ENCODE measurements at places on chromosomes 13 and 19.

- DNase-seq, result no peak
Measured at GRCh38 chr13:27269114-27269665, 1.4 kb upstream of the RASL11A start.

DNA sequence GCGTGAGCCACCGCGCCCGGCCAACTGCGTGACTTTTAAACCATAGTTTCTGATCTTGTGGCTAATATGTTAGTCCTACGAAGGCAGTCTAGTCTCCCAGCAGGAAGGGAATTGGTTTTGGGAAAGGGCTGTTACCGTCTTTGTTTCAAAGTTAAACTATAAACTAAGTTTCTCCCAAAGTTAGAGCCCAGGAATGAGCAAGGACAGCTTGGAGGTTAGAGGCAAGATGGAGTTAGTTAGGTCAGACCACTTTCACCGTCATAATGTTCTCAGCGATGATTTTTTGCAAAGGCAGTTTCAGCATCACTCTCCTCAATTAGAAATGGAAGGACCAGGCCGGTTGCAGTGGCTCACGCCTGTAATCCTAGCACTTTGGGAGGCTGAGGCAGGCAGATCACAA is 17.7 kb upstream of the ADGRE2 start:
- DNase-seq, result no peak

GRCh38 chr19:30516531-30516930 is 144.3 kb downstream of the ZNF536 start:
- DNase-seq, result no peak

DNA sequence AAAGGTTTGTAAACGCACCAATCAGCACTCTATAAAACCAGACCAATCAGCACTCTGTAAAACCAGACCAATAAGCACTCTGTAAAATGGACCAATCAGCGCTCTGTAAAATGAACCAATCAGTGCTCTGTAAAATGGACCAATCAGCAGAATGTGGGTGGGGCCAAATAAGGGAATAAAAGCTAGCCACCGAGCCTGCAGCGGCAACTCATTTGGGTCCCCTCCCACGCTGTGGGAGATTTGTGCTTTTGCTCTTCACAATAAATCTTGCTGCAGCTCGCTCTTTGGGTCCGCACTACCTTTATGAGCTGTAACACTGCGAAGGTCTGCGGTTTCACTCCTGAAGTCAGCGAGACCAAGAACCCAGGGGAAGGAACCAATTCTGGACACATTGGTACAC is 28.0 kb downstream of the ZNF175 start:
- no peak for DNase-seq

- DNase-seq, result peak; percentile 75
Measured at GRCh38 chr19:14472202-14472938, 2.8 kb downstream of the PTGER1 start.

DNA sequence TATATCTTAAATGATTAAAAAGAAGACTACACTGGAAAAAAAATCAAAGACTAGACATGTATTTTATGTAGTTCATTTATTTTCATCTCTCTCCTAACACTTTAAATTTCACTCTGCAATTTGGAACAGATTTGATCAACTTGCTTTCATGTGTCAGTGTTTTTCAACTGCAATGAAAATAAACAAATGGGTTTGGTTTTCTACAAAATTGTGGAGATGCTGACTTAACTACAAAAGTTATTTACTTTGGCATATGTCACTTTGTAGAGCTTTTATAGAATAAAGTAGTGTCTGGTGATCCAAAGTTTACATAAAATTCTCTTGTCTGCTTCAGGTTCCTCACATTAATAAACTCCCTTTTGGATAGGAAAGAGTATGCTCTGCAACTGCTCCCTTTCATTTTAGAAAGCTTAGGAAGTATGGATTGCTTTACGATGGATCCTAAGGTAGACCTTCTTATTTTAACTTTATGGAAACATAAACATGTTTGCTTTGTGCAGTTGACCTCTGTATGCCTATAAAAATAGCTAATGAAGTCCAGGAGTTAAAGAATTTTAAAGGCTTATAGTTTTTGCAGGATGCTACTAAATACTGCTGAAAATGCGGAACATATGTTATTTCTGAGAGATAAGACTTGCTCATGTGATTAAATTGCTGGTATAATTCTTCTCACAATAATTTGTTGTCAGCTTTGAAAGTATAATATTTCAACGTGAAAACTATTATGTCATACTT is 815.9 kb downstream of the PCDH9 start:
- DNase-seq, result no peak

- no peak for DNase-seq
Measured at GRCh38 chr19:14407605-14408484, 11.3 kb downstream of the DDX39A start.

DNA sequence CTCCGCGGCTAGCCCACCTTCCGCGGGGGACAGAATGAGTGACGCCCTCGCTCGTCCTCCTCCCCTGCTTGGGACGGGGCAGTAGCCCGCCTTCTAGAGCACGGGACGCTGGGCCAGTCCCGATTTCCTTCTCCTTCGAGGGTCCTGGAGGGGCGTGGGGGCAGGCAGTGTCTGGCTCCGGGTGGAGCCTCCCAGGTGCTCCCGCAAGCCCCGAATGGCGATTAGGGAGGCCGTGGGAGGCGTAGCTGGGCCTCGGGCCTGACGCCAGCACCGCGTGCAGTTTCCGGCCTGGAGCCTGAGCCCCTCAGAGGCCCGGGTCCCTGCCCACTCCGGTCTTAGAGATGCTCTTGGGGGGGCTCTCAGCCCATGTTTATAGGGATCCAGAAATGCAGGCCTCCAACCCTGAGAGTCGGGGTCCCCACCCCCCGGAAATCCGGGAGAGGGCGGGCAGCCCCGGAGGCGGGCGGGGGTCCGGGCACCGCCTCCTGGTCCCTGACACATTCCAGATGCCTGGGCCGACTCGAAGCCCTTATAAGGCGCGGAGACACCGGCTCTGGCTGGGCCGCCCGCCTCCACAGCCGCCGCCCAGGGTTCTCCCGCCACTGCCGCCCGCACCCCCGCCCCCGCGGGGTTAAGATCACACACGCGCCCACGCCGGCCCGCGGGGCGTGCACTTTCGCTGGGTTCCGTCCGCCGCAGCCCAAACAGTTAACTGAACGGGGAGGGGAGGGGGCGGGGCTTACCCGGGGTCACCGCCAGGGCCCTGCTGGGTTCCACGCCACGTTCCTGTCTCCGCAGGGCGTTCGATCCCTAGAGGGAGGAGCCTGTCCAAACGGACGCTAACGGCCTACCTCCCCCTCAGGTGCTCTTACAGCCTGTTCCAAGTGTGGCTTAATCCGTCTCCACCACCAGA is 1.5 kb downstream of the MYADM start:
- peak; percentile 88 for DNase-seq

DNA sequence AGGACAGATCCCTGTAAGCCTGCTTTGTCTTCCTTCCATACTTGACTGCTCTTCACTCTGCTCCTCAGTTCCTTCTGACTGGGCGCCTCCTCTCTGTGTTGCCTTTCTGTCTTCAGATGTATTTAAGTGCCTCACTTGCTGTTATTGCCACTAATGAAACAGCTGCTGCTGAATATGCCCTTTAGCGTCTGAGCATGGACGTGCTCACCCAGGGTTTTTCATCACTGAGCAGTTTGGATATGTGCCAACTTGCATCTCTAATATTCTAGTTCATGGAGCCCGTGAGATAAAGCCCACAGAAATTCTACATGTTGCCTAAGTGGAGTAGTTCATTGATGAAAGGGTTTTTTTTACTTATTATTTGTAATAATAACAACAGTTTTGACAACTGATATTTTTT is 198.2 kb downstream of the MYO16 start:
- no peak for DNase-seq

GRCh38 chr19:17915940-17916593 is 16.7 kb upstream of the CCDC124 start:
- no peak for DNase-seq

- DNase-seq, result no peak
Measured at GRCh38 chr13:82766732-82767321, 1115.4 kb downstream of the SLITRK1 start.

DNA sequence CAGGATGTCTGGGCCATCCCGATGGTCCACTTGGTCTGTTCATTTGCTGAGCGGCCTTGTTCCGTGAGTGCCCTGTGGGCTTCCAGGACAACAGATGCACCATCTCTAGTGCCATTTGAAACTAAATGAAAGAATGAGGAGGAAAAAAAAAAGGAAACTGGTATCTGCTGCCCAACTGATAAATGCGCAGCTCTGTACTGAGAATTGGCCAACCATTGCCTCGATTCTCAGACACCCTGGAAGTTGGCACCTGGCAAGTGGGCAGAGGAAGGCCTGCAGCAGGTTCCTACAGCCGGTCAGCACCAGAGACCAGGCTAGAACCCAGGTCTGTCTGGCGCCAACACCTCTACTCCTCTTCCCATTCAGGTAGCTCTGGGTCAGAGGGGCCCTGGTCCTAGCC is 18.9 kb downstream of the SLC7A1 start:
- no peak for DNase-seq

- DNase-seq, result no peak
Measured at GRCh38 chr13:53201454-53202225, 173.0 kb downstream of the OLFM4 start.

- no peak for DNase-seq
Measured at GRCh38 chr13:42924344-42924743, 67.7 kb downstream of the EPSTI1 start.

GRCh38 chr13:112067871-112068539 is 1.1 kb downstream of the SOX1 start:
- no peak for DNase-seq

DNA sequence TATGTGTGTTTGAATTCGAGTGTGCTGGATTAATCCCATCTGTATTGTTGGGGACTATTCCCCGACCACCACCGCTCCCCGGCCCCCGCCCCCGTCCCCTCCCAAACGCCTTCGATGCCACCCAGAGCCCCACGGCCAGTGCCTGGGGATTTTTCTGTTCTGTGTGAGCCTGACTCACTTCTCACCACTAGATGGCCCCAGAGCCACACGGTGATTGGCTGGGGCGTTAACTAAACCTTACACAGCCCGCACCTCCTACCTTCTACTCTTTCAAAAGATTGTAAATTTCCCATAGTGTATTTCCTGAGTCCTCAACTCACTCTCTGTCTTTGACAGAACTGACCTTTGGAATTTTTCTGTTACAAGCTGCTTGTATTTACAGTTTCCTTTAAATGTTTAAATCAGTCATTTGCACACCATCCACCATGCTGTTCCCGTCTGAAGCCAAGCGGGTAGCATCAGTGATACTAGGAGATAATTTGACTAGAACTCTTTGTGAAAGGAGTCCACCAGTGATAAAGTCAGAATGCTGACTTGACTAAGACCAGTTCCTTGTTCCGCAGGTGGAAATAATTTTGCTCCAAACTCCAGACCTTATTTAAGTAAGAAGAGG is 61.4 kb downstream of the RFX2 start:
- peak; percentile 70 for DNase-seq

DNA sequence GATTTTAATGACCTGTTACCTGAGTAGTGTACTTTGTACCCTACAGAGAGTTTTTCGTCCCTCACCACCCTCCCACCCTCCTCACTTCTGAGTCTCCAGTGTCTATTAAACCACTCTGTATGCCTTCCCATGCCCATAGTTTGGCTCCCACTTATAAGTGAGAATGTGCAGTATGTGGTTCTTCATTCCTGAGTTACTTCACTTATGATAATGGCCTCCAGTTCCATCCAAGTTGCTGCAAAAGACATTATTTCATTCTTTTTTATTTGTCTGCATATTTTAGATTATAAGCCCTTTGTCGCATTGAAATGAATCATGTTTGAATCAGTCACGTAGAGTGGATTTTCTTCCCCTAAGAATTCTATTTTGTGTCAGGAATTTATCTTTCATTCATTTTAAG is 12.2 kb upstream of the HTR2A start:
- DNase-seq, result no peak

All from central memory CD4-positive, alpha-beta T cell (primary cell).